ENCODE measurements at places on chromosomes 6 and 20. TPM values are rescaled to one million over a fixed set of nuclear protein-coding genes. Genes with fewer than 3 reads are reported as not detected.

DNA sequence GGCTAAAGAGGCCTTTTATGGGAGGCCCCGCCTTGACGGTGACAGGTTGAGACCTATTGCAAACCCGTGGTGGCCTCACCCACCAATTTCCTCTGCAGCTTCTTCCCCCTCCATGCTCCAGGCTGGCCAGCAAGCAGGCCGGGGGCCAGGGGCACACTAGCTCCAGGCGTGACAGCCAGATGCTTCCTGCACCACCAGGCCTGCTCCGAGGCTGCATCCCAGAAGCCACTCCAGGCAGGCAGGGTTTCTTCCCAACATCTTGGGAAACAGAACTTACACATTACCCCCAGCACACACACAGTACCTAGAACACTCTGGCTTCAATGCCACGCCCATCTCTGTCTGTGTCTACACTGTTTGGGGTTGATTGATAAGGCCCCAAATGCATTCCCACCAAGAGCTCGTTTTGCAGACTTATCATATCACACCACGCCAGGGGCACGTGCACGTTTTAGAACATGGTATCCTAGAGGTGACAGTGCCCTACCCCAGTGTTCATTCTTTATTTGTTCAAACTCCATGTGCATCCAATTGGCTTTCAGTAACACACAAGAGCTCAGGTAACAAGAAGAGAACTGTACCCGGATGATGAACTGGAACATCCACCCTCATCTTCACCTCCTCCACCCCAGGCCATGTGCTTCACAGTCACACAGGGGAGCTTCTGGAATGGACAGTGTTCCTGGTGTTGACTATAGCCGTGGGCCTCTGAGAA lies 221.4 kb upstream of the RREB1 start:
- H3K4me3 ChIP-seq = no peak overlapping the region
- peak overlapping the region; percentile 75 for H3K27ac ChIP-seq
- peaks cover 11% of the 10 kb centered on the region for H3K4me1 ChIP-seq
- H3K27me3 ChIP-seq = no peaks in the 10 kb centered on the region

DNA sequence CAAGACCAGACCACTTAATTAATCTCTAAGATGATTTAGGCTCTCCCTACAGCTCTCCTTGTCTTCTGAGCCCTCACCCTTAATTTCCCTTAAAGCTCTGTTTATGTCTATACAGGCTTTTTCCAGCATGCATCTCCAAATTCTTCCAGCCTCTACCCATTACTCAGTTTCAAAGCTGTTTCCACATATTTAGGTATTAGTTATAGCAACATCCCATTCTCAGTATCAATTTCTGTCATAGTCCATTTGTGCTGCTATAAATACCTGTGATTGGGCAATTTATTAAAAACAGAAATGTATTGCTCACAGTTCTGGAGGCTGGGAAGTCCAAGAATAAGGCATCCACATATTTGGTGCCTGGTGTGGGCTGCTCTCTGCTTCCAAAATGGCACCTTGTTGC lies 2.3 kb upstream of the SERPINB1 start:
- peaks cover 4% of the 10 kb centered on the region for H3K36me3 ChIP-seq
- peaks cover 34% of the 10 kb centered on the region for H3K4me1 ChIP-seq
- H3K27ac ChIP-seq = peak overlapping the region; percentile 95
- no peak for DNase-seq
- H3K4me3 ChIP-seq = no peak overlapping the region

DNA sequence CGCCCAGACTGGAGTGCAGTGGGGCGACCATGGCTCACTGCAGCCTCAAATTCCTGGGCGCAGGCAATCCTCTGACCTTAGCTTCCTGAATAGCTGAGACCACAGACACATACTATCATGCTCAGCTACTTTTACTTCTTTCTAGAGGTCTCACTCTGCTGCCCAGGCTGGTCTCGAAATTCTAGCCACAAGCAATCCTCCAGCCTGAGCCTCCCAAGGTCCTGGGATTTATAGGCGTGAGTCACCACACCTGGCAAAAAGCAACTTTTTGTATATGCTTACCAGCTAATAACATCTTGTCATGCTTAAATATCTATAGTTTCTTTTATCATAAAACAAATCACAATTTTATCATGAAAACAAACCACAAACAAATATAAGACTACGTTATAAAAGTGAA lies 23.0 kb downstream of the RNASET2 start:
- no peak for DNase-seq
- H3K27ac ChIP-seq = no peak overlapping the region
- H3K36me3 ChIP-seq = peaks cover 37% of the 10 kb centered on the region
- H3K27me3 ChIP-seq = no peaks in the 10 kb centered on the region

DNA sequence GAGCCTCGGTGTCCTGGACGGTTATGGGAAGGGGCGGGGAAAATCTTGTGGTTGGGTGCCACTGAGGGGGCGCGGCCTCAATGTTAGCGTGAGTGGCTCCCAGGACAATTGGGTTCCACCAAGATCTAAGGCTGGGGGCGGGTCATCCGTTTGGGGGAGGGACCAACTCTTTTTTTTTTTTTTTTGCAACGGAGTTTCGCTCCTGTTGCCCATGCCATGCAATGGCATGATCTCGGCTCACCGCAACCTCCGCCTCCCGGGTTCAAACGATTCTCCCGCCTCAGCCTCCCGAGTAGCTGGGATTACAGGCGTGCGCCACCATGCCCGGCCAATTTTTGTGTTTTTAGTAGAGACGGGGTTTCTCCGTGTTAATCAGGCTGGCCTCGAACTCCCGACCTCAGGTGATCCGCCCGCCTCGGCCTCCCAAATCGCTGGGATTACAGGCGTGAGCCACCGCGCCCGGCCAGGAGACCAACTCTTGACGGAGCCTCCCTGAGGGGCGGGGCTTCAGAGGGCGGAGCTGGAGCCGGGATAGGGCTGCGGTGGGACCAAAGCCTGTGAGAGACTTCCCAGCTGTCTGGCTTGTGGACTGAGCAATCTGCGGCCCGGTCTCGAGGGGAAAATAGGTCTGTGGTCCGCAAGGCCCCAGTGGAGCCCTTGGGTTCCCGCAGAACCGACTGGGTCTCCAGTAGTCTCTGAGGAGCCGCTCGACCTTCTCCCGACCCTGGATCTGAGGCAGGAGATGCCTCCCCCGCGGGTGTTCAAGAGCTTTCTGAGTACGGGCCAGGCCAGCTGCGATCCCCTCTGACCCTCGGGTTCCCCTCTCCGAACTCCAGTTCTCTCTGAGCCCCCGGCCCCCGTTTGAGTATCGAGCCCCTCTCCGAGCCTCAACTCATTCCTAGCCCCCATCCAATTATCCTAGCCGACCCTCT lies 1.1 kb downstream of the SPAG4 start:
- peak overlapping the region; percentile 56 for H3K4me3 ChIP-seq
- DNase-seq = peak; percentile 95
- H3K4me1 ChIP-seq = peaks cover 23% of the 10 kb centered on the region
- peak overlapping the region; percentile 74 for H3K27ac ChIP-seq

GRCh38 chr20:47667531-47668312 lies 117.6 kb downstream of the SULF2 start:
- no peaks in the 10 kb centered on the region for H3K27me3 ChIP-seq
- no peak overlapping the region for H3K27ac ChIP-seq
- H3K4me1 ChIP-seq = peaks cover 7% of the 10 kb centered on the region
- no peak overlapping the region for H3K4me3 ChIP-seq

GRCh38 chr6:12403201-12403826 lies 113.2 kb downstream of the EDN1 start:
- H3K4me1 ChIP-seq = peaks cover 3% of the 10 kb centered on the region
- no peak for DNase-seq
- H3K4me3 ChIP-seq = no peak overlapping the region
- no peak overlapping the region for H3K27ac ChIP-seq
- H3K27me3 ChIP-seq = no peaks in the 10 kb centered on the region

GRCh38 chr6:54598787-54599313 lies 247.7 kb upstream of the FAM83B start:
- no peaks in the 10 kb centered on the region for H3K27me3 ChIP-seq
- no peak for DNase-seq
- H3K4me1 ChIP-seq = no peaks in the 10 kb centered on the region
- no peaks in the 10 kb centered on the region for H3K36me3 ChIP-seq
- H3K4me3 ChIP-seq = no peak overlapping the region

GRCh38 chr6:66478705-66479104 lies 771.7 kb upstream of the EYS start:
- DNase-seq = no peak
- no peak overlapping the region for H3K4me3 ChIP-seq
- H3K36me3 ChIP-seq = no peaks in the 10 kb centered on the region
- H3K27ac ChIP-seq = no peak overlapping the region
- H3K27me3 ChIP-seq = no peaks in the 10 kb centered on the region

GRCh38 chr20:2303673-2304072 lies 7.9 kb downstream of the TGM3 start:
- H3K4me1 ChIP-seq = peaks cover 4% of the 10 kb centered on the region
- no peaks in the 10 kb centered on the region for H3K27me3 ChIP-seq
- no peak overlapping the region for H3K4me3 ChIP-seq
- no peaks in the 10 kb centered on the region for H3K36me3 ChIP-seq
- no peak overlapping the region for H3K27ac ChIP-seq

GRCh38 chr20:10622657-10623418 lies 51.0 kb downstream of the JAG1 start:
- DNase-seq = no peak
- peak overlapping the region; percentile 20 for H3K27ac ChIP-seq
- H3K36me3 ChIP-seq = no peaks in the 10 kb centered on the region
- peak overlapping the region; percentile 12 for H3K4me3 ChIP-seq

Gene NOTCH4
- total RNA-seq = 78.7 TPM

Gene DUSP15
- total RNA-seq = 2.4 TPM

Gene CPNE5
- 2.3 TPM for total RNA-seq

Gene MMP24
- 13.0 TPM for total RNA-seq

Gene SLC17A3
- total RNA-seq = not detected
